ENCODE measurements at places on chromosomes 2 and 18.

- no peak for DNase-seq
Measured at GRCh38 chr2:12769492-12770105, 52.9 kb downstream of the TRIB2 start.

DNA sequence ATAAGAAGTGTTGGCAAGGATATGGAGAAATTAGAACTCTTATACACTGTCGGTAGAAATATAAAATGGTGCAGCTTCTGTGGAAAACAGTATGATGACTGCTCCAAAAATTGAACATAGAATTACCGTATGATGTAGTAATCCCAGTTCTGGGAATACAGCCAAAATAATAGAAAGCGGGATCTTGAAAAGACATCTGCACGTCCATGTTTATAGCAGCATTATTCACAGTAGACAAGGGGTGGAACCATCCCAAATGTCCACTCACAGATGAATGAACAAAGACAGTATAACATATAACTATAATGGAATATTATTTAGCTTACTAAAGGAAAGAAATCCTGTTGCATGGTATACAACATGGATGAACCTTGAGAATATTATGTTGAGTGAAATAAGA lies 257.7 kb downstream of the TDRD15 start:
- DNase-seq, result no peak

DNA sequence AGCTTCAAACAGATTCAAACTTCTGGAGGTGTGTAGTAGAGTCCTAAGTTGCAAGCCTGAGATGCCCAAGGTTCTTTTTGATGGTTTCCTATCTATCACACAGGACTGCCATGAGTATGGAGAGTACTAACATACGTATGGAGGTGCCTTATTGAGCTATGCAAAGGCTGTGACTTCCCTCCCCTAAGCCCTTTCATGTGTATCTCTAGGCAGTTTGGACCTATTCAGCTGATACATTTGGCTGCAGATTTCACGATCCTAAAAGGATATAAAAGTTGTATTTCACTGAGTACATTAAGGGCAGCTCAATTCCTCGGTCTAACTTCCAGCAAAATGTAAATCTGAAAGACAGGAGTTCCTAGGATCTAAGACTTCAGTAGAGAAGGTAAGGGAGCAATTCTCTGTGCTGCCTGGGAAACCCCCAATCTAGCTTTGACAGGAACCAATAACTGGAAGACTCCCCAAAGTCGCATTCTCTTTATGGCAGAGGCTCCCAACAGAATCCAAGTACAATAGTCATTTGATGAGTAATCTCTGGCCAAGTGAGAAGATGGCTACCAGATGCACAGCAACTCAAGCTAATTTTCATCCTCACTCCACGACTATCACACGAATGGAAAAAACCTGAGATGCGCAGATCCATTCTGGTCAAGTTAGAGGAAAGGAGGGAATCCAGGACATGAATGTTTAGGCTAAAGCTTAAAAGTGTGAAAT lies 83.8 kb downstream of the ATL2 start:
- DNase-seq, result no peak

GRCh38 chr2:183069174-183069573 lies 9.4 kb upstream of the DUSP19 start:
- DNase-seq, result no peak

- no peak for DNase-seq
Measured at GRCh38 chr2:70467831-70468779, 85.5 kb downstream of the TGFA start.

DNA sequence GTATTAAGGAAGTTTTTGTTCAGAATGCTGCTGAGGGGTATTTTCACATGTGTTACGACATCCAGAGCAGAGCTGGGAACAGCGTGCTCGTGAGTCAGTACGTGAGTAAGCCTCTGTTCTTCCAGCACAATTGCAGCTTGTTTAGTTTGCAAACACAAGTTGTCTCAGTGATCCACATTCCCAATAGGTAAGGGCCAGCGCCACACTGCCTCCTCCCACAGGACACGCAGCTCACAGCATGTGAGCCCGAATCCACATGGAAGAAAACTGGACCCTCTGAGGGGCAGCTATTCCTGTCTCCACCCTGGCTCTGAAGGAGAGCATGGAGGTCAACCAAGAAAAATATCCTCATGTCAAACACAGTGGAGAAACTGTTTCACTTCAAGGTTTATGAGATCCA lies 173.9 kb upstream of the PID1 start:
- no peak for DNase-seq

DNA sequence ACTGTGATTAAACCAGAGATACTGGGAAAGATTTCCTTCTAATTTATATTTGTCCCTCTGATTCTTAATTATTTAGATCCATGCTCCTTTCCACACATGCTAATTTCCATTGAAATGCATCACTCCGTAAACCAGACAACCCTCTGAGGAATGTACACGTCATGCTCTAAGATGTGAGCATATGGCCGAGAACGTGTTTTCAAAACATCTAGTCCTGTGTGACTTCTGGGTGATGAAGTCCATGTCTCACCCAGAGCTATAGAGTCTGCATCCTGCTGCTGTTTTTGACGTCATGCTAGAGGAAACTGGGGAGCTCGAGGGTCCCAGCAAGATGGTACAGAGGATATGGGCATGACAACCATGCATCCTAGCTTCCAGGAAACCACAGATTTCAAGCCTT lies 53.6 kb downstream of the CAPN13 start:
- no peak for DNase-seq

- no peak for DNase-seq
Measured at GRCh38 chr2:231722721-231723307, 14.5 kb downstream of the PTMA start.

DNA sequence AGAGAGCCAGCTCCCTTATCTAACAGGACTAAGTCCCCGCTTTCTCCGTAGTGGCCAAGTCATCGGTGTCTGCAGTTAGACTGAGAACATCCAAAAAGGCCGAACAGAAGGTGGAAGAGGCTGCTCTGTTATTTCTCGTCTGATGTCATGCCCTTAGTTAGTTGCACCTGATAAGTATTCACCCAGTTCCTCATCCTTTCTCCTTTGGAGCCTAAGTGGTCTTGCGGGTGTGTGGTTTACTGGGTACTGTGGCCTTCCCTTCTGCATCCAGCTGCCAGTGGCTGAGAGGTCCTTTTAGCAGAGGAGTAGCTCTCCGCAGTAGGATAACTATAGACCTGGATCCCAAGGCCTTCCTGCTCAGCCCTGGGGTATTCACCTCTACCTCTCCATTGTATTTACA lies 211.6 kb downstream of the BCL2 start:
- no peak for DNase-seq

- no peak for DNase-seq
Measured at GRCh38 chr2:7024261-7024660, 107.0 kb downstream of the RNF144A start.

- DNase-seq, result peak; percentile 87
Measured at GRCh38 chr2:112155331-112156151, 17.4 kb downstream of the FBLN7 start.

GRCh38 chr2:204010628-204011560 lies 74.3 kb downstream of the ICOS start:
- DNase-seq, result no peak

GRCh38 chr2:6747433-6747832 lies 118.3 kb downstream of the CMPK2 start:
- no peak for DNase-seq

- no peak for DNase-seq
Measured at GRCh38 chr18:69752737-69753380, 194.8 kb downstream of the CD226 start.

- DNase-seq, result no peak
Measured at GRCh38 chr18:10160251-10160650, 246.4 kb downstream of the VAPA start.

- DNase-seq, result peak; percentile 80
Measured at GRCh38 chr18:24659827-24660720, 199.6 kb downstream of the HRH4 start.

- no peak for DNase-seq
Measured at GRCh38 chr2:127985026-127985734, 42.7 kb downstream of the SAP130 start.

GRCh38 chr2:222255090-222255489 lies 43.7 kb downstream of the PAX3 start:
- no peak for DNase-seq

DNA sequence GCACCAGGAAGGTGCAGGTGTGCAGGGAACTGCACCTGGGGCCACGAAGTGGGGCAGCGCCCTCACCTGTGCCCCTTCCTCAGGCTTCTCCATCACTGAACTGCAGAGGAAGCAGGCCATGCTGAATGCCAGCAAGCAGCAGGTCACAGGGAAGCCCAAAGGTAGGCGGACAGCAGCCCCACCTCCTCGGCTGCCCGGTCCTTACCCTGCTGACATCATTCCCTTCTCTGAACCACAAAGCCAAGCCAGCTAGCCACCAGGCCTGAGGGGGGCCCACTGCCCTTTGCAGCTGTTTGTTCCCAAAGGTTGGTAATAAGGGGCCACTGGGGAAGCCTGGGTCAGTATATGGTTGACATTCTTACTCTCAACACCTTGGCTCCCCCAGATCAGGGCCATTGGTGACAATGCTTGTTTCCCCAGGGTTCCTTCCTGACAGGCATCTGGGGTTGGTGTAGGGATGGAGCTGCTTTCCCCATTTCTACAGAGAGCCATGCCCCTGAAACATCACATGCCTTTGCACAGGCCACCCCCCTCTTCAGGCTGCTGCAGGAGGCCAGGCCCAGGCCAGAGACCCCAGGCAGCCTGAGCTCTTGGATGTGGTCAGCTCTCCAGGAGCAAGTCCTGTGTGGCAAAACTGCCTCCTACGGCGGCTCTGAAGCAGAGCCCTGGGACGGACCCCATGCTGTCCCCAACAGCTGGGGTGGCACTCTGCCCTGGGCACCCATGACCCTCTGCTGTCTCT lies 47.8 kb downstream of the FAM168B start:
- no peak for DNase-seq

DNA sequence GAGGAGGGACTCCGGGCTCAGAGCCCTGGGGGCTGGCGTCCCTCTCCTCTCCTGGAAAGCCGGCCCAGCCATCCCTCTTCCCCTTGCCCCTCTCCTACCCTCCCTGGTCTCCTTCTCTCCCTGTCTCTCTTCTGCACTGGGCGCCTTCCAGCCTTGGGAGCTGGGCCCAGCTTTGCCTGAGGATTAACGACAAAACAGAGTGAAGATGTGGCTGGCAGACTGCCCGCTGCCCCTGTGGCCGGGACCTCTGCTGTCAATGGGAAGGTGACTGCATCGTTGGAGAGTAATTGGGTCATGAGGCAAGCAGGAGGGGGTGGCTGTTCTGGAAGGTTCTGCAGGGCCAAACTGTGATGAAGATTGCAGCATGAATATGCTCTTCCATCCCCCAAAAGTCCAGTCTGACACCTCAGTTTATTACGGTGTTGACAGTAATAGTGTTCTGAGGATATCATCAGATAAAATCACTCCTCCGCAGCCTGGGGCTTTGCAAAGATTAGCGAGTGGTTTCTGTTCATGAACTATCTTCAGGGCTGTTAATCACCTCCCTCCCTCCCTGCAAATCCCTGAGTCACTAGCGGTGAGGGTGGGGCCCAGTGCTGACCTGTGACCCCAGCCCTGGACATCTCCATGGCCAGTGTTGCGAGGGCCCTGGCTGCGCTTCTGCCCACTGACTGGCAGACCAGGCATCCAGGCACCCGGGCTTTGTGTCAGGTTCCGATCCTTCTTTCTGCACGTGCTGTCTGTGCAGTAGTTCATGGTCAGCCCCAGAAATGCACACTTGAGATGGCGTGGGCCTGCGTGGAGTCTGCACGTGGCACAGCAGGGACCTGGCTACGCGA lies 23.0 kb downstream of the RTP5 start:
- peak; percentile 65 for DNase-seq

DNA sequence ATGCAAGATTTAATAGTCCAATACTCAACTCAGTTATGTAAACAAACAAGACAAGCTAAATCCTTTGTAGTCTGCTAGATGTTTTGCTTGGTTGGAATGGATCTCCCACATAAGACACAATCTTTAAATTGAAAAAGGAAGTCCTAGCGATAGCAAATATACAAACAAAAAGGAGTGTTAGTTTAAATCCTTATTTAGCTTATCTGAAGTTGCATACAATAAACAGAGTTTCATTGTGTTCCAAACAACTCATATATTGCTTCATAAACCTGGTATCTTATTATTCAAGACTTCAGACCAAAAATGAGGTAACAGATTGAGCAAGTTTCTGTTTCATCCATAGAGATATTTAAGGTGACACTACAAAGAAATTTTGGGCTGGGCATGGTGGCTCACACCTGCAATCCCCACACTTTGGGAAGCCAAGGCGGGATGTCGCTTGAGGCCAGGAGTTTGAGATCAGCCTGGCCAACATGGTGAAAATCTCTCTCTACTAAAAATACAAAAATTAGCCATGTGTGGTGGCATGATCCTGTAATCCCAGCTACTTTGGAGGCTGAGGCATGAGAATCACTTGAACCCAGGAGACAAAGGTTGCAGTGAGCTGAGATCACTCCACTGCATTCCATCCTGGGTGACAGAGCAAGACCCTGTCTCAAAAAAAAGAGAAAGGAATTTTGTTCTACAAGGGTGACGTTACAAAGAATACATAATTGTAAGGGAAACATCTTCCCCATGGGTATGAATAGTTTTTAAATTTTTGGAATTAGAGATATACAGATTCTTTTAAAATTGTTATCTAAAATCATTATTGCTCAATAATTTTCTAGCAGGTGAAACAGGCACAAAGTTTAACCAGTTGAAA lies 150.5 kb upstream of the L3MBTL4 start:
- DNase-seq, result no peak

GRCh38 chr18:35661483-35662146 lies 80.1 kb downstream of the GALNT1 start:
- no peak for DNase-seq

GRCh38 chr18:63138436-63139340 lies 180.9 kb downstream of the BCL2 start:
- peak; percentile 84 for DNase-seq

- no peak for DNase-seq
Measured at GRCh38 chr2:31051258-31052140, 86.7 kb downstream of the GALNT14 start.

Data from spleen (tissue), 13 donors.